Umbilical cord (tissue), 2 donors: ENCODE measurements at places on chromosomes 7 and 10.

- DNase-seq = no peak
Measured at GRCh38 chr10:17734432-17735080, 17.4 kb upstream of the TMEM236 start.

- peak; percentile 85 for DNase-seq
Measured at GRCh38 chr7:150378115-150378852, 846 bp upstream of the ZNF775 start.

GRCh38 chr10:106857213-106857612, 307.3 kb downstream of the SORCS1 start:
- DNase-seq = no peak

DNA sequence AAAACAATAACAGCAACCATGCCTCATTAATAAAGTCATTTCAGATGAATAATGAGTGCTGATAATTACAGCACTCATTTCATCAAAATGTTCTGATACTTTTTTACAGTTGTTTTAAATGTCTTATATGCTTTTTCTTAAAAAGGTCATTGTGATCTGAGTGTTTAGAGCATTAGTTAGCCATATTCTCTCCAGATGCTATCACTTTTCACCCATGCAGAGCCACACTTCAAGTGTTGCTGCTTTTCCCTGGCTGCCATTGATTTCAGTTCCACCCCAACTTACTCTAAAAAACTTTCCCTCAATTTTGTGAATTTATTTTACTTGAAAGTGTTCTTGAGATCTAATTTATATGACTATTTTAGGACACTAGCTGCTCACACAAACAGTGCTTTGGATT, 41.8 kb downstream of the NUP205 start:
- DNase-seq = no peak

- peak; percentile 9 for DNase-seq
Measured at GRCh38 chr7:45384499-45384898, 189.7 kb upstream of the ADCY1 start.

- no peak for DNase-seq
Measured at GRCh38 chr10:12243864-12244620, 48.1 kb downstream of the CDC123 start.

- no peak for DNase-seq
Measured at GRCh38 chr7:69605070-69605469, 6.8 kb downstream of the AUTS2 start.

DNA sequence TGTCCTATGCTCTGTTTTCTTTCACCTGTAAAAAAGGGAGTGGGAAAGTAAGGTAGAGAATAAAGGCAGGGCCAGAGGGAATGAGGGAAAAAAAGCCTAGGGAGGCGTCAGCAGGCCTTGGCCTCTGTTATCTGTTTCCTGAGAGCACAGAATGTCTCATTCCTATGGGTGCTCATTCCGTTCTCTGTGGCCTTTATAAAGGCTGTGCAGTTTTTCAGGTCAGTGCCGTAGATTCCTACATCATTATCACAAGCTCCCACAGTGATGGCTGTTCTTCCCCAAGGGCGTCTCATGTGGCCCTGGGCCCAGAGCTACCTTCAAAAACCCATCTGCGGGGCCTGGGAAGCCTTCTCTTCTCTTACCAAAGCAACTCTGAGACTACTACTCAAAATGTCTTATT, 16.7 kb upstream of the AKR1B10 start:
- DNase-seq = no peak

GRCh38 chr7:2530071-2530987, 10.8 kb downstream of the LFNG start:
- DNase-seq = no peak

- DNase-seq = no peak
Measured at GRCh38 chr7:83836028-83836427, 187.1 kb upstream of the SEMA3E start.

GRCh38 chr10:69319841-69320316, 41.6 kb downstream of the HK1 start:
- no peak for DNase-seq

DNA sequence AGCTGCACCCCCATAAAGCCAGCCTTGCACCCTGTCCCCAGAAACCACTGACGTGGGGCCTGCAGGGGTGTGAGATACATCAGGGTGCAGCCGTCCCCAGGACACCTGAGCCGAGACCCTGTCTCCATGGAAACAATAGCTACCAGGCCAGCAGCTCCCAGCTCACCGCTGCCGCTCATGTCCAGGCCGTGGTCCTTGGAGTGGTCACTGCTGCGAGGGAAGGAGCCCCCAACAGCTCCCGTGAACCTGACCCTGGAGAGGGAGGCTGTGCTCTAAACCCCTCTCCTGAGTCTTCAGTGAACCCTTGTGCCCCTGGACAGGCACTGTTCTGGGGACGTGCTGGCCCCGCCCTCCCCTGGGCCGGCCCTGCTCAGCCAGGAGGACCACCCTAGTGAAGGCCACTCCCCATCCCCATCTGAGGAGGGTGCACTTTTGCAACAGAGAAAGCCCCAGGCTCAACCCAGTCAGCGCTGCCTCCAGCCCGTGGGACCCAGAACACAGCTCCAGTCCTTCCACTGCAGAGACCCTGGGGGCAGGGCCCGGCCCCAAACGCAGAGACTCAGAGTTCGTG, 19.6 kb upstream of the INPP5A start:
- DNase-seq = peak; percentile 19

DNA sequence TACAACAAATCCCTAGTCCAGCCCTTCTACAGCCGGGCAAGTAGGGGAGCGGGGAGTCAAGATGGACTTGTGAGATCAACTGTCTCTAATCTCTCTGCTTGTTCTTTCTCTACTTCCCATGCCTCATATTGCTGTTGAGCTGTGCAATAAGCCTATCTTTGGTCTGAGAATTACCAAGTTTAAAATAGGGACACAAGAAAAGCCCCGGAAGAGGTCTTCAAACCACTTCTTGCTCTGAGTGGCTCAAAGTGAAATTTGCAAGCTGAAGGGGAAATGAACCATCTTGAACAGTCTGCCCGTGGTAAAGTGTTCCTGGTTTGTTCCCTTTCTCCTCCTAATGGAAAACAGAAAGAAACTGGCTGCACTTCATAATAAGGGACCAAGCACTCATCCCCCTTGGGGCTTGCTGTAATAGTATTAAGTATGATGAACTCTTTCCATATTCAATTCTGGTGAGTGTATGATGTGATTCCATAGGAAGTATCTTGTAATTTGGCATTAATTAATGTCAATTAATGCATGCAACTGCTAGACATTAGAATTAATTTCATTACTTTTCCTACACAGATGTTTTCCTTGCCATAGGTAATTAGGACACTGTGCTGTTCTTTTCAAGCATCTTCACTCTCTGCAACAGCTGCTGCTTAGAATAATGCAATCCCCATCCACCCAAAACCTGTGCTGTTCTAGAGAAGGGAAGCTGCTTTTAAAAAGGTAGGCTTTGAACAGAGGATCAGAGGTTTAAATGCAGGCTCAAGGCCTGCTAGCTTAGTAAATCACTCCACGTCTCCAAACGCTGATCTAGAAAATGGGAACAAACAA, 449.6 kb downstream of the SORCS1 start:
- peak; percentile 12 for DNase-seq

DNA sequence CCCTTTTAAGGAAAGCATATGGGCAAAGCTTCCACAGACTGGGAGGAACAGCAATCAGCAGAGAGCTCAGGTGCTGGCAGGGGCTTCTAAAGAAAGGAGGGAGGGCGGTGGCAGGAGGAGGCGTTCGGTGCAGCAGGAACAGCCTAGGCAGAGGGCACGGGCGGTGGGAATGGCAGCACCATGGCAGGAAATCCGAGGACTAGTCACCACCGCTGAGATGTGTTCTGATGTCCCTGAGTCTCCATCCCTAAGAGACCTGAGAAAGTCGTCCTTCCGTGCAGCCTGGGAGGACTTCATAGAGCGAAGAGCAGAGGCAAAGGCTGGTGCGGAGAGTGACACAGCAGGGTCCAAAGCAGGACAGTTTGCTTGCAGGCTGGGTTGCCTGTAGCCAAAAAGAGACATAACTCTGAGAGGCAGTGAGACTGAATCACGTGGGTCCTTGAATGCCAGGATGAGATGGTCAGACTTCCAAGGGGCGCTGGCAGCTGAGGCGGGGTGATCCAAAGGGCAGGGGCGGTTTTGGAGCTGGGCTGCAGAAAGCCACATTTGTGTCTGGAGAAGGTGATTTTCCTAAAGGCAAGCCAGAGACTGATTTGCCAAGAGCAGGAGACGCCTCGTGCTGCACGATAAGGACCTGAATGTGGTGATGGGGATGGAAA, 35.8 kb upstream of the GRID1 start:
- DNase-seq = peak; percentile 38

DNA sequence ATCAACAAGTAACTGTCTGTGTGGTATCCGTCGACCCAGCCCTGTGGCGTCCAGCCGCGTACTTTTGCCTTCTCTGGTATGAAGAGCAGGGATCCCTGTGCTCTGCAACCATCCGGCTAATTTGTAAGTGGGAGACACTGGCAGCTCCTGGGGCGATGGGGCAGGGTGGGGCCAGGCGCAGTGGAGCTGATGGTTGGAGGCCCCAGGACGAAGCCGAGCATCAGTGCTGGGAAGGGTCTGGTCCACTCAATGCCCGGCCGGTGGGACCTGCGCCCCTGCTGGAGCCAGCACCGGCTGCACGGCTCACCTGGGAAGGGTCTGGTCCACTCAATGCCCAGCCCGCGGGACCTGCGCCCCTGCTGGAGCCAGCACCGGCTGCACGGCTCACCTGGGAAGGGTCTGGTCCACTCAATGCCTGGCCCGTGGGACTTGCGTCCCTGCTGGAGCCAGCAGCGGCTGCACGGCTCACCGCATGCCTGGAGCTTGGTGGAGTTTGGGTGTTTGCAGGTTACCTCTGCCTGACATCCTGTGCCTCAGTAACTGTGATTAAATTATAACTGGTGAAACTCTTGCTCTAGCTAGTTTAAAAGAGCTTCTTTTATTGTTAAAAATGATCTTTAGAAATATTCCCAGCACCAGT, 96.1 kb downstream of the NKX6-2 start:
- no peak for DNase-seq

DNA sequence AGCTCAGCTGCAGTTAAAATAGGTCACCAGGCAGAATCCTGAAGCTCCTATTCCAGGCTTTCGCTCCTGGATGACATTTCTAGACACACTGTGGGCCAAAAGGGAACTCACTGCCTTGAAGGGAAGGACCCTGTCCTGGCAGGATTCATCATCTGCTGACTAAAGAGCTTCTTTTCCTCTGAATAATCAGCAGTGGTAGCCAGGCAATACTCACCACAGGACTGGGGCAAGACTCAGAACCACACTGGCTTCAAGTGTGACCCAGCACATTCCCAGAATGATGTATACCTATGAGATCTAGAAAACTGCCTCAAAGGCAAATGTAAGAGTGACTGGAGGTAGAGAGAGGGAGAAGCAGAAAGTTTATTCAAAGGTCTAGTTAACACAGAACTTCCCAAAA, 29.5 kb upstream of the EBF3 start:
- DNase-seq = no peak

- no peak for DNase-seq
Measured at GRCh38 chr7:51220226-51220625, 96.4 kb downstream of the COBL start.

- no peak for DNase-seq
Measured at GRCh38 chr10:58951746-58952145, 224.7 kb upstream of the PHYHIPL start.

DNA sequence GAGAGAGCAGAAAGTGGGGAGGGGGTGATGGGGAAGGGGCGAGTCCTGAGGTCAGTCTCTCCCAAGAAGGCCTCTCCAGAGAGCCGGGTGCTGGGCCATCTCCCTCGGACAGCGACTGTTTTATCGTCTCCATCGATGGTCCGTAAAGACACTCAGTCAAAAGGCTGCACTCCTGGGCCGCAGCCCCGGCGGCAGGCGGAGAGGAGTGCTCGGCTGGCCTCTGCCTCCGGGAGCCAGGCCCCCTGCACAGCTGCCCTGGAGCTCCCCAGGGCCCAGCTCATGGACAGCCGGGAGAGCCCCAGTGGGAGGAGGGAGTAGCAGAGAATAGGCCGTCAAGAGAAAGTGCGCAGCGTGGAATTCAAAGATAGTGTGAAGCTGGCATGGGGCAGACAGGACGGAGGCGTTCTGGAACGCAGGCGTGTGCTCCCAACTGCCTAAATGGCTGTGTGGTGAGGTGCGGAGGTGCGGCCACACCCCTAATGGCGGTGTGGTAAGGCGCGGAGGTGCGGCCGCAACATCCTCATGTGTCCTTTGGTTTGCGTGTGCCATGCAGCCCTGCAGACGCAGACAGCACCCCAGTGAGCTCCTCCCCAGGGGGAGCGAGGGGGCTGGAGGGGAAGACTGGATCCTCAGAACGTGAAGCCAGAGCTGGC, 477.5 kb upstream of the FOXK1 start:
- DNase-seq = no peak

- DNase-seq = peak; percentile 69
Measured at GRCh38 chr7:39217783-39218182, 240.1 kb downstream of the POU6F2 start.

DNA sequence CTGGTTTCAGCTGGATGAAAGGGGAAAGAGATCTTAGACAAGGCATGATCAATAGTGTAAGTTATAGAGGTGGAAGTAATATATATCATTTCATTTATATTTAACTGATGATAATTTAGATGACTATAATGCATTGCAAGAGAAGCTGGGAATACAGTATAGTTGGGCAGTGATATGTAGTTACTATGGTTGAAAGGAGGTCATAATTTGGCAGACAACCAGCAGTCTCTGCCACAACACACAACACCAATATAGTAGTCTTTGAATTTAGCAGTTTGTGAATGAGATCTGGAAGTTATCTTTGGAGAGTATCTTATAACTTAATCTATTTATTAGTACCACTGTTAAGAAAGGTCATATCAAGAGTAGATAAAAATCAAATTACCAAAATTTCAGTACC, 39.9 kb downstream of the TAX1BP1 start:
- DNase-seq = no peak

GRCh38 chr10:97060441-97061084, 125.2 kb downstream of the SLIT1 start:
- no peak for DNase-seq

DNA sequence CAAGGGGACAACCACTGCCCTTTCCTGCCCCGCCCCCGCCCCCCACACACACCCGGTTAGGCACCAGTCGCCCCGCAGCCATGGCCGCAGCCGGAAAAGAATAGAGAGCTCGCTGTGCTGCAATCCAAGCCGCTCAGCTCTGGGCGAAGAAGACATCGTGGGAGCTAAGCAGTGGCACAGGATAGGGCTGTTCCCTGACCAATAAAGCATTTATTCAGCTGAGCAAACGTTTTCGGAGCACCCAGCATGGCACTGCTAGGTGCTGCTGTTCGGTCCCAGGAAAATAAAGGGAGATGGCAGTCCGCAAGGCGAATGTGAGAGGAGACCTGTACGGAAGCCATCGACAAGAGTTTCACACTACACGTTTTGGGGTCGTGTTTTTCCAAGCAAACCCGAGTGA, 18.3 kb downstream of the SKIDA1 start:
- no peak for DNase-seq

DNA sequence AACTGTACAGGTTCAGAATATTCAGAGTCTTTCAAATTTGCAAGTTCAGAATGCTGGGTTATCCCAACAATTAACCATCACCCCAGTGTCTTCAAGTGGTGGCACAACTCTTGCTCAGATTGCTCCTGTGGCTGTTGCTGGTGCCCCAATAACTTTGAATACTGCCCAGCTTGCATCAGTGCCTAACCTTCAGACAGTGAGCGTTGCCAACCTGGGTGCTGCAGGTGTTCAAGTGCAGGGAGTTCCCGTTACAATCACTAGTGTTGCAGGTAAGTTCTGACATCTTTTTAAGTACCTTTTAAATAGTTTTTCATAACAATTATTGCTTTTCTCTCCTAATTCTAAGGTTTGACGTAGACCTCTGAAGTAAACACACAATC, 2.7 kb downstream of the SP4 start:
- DNase-seq = no peak

- no peak for DNase-seq
Measured at GRCh38 chr7:2781636-2782035, 62.5 kb downstream of the GNA12 start.

- DNase-seq = no peak
Measured at GRCh38 chr7:7247658-7248057, 65.3 kb downstream of the C1GALT1 start.

GRCh38 chr7:37952240-37952639, 31.8 kb downstream of the EPDR1 start:
- DNase-seq = no peak
